ENCODE measurements at places on chromosomes 5 and 9.

- no peak for DNase-seq
These were observed 84.1 kb upstream of the MEGF10 start for GRCh38 chr5:127206320-127207113.

DNA sequence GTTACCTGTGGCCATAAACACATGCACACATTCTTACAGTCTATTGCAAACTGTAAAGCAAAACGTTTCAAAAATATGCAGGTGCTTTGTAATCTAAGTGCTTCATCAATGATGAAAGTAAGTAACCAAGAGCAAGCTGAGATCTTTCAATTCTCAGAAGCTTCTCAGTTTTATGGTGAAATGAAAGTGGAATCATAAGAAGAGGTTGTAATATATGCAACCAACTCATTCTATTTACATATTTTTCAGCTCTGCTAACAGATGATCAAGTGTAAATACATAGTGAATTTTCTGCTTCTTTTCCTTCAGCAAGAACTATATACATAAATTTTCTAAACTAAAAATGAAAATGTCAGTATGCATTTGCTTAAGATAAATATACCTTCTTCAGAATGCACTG, 33.1 kb upstream of the PRDM9 start:
- no peak for DNase-seq

DNA sequence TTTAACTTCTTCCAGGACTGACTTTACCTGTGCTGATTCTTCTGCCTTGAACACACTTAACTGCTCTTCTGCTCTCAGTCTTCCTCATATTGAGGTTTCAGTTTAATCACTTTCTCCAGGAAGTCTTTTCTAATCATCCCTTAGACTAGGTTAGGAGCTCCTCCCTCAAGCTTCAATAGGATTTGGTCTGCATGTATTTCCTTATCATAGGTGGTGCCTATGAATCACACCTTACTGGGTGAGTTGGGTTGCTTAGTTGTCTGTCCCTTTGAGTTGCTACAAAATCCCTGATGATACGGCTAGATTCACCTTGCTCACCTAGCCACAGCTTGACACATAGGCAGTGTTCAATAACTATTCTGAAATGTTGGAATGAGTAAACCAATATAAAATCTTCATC, 164.4 kb downstream of the DNAH5 start:
- no peak for DNase-seq

DNA sequence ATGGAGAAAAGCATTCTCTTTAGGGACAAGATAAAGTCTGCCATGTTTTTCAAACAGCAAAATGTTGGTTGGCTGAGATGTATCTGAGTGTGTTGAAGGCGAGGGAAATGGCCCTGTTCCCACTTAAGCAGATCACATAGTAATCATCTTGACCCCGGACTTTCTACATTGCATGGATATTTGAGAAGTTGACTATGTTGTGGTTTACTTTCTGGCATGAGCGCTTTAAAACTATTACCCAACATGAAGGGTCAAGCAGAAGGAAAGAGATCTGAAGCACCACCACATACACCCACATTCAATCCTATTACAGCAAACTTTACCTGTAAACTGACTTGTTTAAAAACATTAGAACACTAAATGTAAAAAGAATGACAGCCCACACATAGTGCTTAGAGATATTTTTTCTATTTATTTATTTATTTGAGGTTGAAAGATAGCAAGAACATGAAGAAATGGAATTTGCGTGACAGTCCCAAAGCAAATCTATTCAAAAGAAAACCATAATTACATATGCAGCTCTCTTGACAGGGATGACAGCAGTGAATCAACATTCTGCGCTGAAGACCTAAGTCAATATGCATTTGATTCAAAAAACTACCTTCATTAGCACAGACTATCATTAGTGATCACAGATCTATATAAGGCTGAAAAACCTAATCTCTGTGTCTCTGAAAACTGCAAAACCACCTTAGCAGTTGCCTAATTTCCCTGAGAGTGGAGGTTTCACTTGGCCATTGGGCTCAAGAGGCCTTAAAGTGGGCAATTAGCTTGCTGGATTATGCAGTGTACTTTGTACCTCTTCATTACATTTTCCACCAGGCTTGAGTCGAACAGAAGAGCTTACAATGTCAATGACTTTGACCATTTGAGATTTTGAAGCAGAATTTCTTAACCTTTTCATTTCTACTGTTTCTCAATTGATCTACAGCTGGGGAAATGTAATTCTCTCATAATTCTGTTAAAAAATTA, 195.0 kb downstream of the PDE4D start:
- no peak for DNase-seq

DNA sequence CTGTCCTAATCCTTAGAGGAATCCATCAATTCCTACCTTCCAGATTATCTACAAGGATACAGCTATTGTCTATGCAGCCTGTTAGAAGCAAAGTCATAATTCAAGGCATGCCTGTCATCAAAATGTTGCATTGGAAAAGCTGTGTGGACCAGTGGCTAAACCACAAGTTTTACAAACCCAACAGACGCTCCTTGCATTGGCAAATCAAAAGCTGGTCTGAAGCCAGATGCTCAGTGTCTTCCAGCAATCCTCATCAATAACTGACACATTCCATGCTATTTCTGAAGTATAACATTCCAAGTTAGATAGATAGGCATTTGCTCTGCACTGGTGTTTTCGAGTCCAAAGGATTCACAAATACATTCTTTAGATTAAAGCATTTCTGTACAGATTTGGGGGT, 213.6 kb downstream of the EBF1 start:
- DNase-seq = no peak

DNA sequence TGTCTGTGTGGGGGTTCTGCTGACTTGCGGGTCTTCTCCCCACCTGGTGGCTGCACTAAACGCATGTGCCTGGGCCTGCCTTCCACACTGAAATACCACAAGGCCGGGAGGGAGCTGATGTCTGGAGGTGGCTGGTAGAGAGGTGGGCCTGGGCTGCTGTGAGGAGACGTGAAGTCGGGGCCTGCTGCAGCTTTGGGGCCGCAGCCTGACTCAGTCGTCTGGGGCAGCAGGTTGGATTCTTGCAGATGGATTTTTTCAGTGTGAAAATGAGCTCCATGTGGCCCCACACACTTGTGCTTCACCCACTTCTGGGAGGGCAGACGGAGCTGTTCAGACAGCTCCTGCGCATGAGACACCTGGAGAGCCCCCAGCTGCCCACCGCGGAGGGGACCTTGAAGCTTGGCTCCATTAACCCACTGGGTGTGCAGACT, 29.3 kb downstream of the COL5A1 start:
- DNase-seq = no peak

GRCh38 chr9:36318212-36318802, 60.1 kb upstream of the GNE start:
- no peak for DNase-seq

- DNase-seq = no peak
These were observed 104.3 kb upstream of the MAP3K1 start for GRCh38 chr5:56710826-56711590.

DNA sequence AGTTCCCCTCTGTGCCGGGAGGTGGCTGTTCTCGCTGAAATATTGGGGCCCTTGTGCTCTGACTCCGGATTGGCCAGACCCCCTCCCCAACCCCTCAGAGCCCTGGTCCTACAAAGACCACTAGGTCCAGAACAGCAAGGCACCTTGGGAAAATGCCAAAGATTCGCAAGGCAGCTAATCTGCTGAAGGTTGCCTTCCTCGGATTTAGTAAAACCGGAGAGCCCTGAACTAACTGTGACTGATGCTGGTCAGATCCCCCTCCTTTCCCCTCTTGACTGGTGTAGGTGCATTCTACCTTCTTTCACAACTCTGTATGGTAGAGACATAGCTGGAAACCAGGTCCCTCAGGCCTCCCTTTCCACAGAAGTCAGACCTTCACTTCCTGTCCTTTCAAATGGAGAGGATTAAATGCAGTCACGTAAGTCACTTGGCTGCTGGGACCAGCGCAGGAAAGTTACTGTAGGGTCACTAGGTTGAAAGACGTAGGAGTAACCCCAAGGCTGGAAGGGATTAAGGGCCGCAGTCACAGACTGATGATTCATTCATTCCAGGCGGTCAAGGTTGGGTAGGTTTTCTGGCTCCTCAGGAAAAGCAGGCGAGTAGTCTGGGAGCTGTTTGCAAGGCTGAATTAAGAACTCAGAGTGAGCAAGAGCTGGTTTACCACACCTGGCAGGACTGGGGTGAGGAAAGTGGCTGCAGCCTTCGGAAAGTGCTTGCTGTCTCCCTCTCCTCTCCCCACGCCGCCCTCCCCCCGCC, 5.3 kb downstream of the BARX1 start:
- DNase-seq = no peak

DNA sequence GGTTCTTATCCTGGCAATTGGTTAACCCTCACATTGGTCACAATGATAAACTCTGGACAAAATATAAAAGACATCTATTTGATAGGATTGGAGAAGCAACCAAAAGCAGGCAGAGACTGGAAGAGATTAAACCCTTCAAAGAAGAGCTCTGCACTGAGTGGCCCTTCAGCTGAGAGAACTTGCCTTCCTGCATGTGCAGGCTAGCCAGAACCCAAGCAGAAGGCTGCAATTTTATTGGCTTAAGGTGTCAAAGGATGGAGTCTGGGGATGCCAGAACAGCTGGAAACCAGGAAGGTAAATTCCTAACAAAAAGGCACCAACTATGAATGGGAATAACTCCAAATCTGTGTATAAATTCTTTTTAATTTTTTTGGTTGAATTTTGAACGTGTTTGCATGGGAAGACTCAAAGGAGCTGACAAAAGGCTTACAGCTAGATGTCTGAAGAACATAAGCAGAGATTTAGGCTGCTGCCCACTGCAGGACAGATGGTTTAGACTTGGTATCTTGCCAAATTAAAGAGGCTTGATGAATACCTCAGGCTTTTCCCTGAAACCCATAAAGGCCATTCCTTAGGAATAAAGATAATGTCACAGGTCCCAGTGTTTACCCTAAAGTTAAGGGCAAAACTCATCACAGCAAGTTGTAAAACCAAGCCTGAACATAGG, 66.3 kb downstream of the NR2F1 start:
- no peak for DNase-seq

Data from stimulated activated CD8-positive, alpha-beta memory T cell treated with anti-CD3 and anti-CD28 coated beads, Interleukin-12 subunit alpha, Interleukin-12 subunit beta, amount 100 ng/mL, for 4 hours (primary cell).